ENCODE measurements at places on chromosomes 16 and 17.

GRCh38 chr17:37322826-37323561, 52.8 kb upstream of the C17orf78 start:
- no peak for DNase-seq

DNA sequence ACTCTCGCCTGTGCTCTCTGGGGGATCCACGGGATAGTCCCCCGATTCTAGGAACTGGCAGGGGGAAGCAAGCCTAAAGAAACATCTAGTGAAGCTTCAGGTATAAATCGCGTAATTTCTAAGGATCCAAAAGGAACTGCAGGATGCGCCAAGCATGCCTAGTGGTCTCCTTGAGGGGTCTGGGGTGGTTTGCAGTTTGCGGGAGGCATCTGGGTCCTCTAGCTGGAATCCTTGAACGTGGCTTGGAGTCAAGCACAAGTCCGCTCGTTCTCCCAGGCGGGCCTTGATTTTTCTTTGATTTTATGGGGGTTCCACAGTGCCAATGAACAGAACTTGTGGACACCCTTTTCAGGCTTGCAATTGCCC, 1000.5 kb downstream of the KCNJ18 start:
- no peak for DNase-seq

- DNase-seq = no peak
Measured at GRCh38 chr17:39400547-39401411, 647 bp downstream of the FBXL20 start.

- DNase-seq = no peak
Measured at GRCh38 chr17:44546671-44547606, 10.3 kb upstream of the FZD2 start.

DNA sequence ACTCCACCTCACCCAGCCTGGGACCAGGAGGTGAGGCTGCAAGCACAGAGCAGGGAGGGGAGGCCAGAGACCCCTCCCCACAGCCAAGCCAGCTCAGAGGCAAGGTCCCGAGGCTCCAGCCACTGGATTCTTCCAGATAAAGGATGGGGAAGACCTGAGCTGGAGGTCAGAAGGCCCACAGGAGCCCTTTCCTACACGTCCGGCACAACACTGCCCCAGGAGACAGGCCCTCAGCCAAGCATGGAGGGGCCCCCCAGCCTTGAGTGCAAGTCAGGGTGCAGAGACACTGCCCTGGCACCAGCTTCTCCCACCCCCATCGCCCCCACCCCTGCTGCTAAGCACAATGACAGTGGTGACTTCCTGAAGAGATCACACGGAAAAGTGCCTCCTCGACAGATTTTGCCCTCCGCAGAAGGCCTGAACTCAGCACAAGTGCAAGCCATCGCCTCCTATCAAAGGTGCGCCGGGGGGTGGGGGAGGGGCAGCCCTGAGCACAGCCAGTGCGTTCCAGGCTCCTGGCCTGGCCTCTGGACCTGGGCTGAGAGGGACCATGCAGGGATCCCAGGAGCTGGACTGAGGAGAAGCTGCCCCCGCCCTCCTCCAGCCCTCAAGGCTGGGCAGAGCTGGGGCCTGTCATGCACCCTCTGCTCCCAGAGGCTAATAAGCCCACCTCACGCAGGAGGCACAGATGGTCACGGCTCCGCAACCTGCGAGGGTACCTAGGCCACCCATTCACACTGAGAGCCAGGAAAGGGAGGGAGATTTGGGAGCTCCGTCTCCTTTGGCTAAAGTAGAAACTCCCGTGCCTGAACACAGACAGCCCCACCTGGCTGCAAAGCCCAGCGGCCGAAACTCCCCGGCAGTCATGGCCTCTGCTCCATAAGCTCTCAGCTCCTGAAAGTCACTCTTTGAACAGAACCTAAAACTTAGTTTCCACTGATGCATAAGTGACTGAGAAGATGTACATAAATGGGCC, 2.7 kb downstream of the MAFG start:
- DNase-seq = no peak

DNA sequence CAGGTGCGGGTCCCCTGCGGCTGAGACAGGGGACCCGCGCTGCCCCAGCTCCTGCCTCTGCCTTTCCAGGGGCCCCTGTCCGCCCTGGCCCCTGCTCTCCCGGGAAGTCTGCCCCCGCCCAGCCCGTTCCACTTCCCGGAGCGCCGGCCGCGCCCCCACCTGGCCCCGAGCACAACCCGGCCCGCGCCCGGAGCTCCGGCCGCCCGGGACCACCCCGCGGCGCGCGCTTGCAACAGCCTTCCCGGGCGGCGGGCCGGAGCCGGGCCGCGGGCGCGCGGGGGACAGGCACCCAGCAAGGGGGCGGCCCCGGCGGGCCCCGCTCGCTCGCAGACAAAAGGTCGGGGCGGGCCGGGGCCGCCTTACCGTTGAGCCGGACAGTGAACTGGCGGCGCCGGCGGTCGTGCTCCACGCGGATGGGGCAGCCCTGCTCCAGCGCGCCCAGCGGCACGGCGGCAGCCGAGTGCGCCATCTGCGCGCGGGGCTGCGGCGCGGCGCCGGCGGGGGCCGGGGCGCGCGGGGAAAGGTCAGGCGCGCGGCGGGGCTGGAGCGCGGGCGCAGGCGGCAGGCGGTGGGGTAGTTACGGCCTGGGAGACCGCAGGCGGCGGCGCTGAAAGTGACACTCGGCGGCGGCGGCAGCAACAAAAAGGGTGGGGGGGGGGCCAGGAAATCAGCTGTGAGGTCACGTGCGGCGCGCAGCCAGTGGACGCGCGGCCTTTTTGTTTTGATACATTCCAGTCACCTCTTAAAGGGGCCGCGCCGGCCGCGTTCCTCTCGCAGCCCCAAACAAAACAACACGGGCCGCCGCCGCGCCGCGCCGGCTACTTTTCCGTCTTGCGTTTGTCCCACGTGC, at the start of gene NATD1:
Gene NATD1, minus strand, starts transcription at position 615 of the 850 bp plus-strand sequence. Its CDS starts 146 bp downstream, at position 469.
- DNase-seq = peak; percentile 46

DNA sequence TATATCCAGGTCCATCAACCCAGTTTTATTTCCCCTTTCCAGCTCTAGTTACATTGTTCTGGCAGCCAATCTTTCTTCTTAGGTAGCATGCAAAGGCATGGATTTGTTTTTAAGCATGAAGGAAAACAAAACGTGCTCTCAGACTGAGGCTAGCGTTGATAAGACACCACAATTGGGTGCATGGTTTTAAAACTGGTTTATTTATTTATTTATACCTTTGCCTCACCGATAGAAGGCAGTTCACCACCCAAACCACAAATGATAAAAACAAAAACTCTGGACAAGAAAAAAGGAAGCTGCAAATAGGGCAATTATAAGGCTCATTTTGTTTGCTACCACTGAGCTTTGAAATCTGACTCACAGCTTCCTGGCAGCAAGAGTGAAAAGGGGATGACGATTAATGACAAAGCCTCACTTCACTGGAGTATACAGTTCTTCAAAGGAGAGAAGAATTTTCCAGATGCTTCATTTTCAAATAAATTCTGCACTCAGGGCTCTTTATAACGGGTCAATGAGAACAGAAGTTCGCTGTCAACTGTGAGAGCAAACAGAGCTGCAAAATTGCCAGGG, 278.4 kb upstream of the IRX5 start:
- DNase-seq = no peak

DNA sequence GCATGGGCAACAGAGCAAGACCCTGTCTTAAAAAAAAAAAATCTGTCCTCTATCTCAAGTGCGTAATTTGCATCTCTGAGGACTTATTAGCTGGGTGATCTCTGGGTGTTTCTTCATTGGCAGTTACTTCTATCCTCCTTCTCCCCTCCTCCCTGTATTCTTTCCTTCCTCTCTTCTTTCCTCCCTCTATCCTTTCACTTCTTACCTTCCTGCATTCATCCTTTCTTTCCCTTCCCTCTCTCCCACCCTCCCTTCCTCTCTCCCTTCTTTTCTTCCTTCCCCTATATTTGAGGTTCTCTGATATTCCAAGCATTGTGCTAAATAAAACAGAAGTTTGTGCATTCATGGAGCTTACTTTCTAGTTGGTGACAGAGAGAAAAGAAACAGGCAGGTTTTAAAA, 10.7 kb downstream of the MFSD11 start:
- DNase-seq = no peak

DNA sequence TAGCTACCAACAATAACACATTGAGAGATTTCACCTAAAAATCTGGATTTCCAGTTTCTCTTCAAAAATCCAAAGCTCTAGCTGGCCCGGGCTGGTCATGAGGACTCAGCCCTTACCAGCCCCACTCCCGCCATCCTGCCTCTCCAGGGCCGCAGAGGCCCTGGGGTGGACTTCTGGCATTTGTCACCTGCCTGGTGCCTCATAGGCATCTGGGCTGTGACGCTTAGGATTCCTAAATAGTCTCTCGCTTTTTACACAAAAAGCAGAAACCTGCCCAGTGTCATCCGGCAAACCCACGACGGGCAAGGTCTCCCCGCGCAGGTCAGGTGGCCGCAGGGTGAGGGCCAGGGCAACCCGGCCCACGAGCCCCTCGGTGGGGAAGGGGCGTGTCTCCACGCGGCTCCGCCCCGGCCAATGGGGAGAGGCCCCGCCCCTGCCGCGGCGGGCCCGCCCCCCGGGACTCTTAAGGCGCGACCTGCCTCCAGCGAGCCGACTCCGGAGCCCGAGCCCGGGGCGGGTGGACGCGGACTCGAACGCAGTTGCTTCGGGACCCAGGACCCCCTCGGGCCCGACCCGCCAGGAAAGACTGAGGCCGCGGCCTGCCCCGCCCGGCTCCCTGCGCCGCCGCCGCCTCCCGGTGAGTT, at the start of gene VASN:
Gene VASN, plus strand, starts transcription at position 492 of the 644 bp plus-strand sequence. CDS start 9,030 bp downstream, outside the sequence.
- DNase-seq = no peak

GRCh38 chr16:88453217-88453531, at the start of gene ZFPM1:
ZFPM1 (plus strand) TSS chr16:88453280; CDS start chr16:88453639, 359 bp downstream.
- DNase-seq = no peak

DNA sequence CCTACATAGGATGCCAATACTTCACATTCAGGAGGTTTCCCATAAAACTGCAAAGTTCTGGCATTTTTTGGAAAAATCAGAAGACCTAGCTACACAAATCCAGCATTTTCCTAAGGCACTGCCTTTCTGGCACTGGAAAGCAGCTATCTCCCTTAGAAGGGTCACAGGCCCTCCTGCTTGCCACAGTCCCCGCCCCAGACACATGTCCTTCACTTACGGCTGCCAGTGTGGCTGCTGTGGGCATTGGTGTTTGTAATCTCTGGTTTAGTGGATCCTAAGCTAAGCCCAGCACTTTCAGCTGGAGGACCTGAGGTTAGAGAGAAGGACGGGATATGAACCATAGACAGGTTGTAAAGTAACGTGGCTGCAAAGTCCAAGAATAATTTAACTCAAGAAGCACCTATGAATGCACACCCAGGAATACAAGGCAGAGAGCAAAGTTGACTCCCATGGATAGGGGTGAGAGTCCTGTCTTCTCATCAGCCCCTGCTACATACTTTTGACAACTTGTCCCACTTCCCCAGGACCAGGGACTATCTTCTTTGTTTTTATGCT, 100.0 kb downstream of the XYLT1 start:
- DNase-seq = no peak

- no peak for DNase-seq
Measured at GRCh38 chr17:37081287-37081686, 132.5 kb downstream of the AATF start.

GRCh38 chr17:80356231-80356856, 58.6 kb upstream of the ENDOV start:
- no peak for DNase-seq

GRCh38 chr16:31458073-31458843, 1.0 kb upstream of the ARMC5 start:
- no peak for DNase-seq

GRCh38 chr16:55811811-55812210, 21.1 kb downstream of the CES1 start:
- DNase-seq = no peak

- no peak for DNase-seq
Measured at GRCh38 chr17:17103160-17103559, 60.9 kb downstream of the MPRIP start.

- DNase-seq = no peak
Measured at GRCh38 chr16:80366023-80366422, 174.8 kb upstream of the DYNLRB2 start.

GRCh38 chr16:22693638-22694340, 120.2 kb upstream of the HS3ST2 start:
- no peak for DNase-seq

- DNase-seq = no peak
Measured at GRCh38 chr16:89256651-89257254, 39.2 kb downstream of the ZNF778 start.

GRCh38 chr16:79928142-79928873, 327.8 kb upstream of the MAF start:
- DNase-seq = no peak

- no peak for DNase-seq
Measured at GRCh38 chr16:79090966-79091365, 509.6 kb downstream of the MAF start.

GRCh38 chr17:65952015-65952414, 239.9 kb downstream of the CEP112 start:
- no peak for DNase-seq

GRCh38 chr17:11331547-11332513, 90.8 kb downstream of the SHISA6 start:
- no peak for DNase-seq

- no peak for DNase-seq
Measured at GRCh38 chr16:12160249-12160648, 183.7 kb downstream of the SNX29 start.

- DNase-seq = no peak
Measured at GRCh38 chr17:3008336-3009288, 54.8 kb downstream of the OR1D5 start.

GRCh38 chr17:19337712-19338023, 24.9 kb downstream of the B9D1 start:
- DNase-seq = no peak

- no peak for DNase-seq
Measured at GRCh38 chr16:56683424-56684172, 1.3 kb downstream of the MT1X start.

GRCh38 chr17:75810216-75810615, 25.6 kb downstream of the UNK start:
- no peak for DNase-seq

DNA sequence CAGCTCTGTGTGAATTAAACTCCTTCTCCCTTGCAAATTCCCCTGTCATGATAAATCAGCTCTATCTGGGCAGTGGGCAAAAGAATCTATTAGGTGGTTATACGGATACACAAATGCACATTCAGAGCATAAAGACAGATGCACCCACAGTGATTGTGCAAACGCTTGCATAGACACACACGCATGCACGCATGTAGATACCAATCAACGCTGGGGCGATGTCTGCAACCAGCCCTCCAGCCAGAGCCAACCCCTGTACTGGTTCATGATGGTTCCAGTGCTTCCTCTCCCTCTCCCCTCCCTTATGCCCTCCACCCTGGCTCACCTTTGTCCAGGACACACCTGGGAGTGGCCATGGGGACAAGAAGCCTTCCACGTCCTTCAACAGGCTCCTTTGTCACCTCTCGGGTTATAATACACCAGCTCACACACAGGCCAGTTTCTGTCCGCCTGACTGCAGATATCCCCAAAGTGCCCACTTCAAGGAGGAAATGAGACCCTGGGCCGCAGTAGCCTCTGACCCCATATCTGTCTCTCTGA, 33.1 kb upstream of the SNN start:
- DNase-seq = no peak
